Activated CD4-positive, alpha-beta T cell treated with anti-CD3 and anti-CD28 coated beads, Interleukin-10, Interleukin-2, amounts not matched to agents 100 ng/mL and 50 ng/mL, durations not matched to agents 16 hours and 8 hours (primary cell): ENCODE measurements at places on chromosomes 13 and 19.

DNA sequence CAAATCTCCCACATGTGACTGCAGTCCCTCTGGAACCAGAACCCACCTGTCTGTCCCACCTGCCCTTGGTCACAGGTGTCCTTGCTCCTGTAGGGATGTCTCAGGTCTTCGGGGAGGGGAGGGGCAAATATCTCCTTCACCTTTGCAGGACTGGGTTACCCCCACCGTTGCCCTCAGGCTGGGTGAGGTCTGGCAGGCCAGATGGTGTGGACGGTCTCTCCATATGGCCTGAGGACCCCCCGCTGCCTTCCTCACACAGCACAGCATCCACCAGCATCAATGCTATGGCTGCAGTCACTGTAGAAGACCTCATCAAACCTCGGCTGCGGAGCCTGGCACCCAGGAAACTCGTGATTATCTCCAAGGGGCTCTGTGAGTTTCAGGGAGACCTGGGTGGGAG lies 10.0 kb downstream of the SLC5A5 start:
- no peak for DNase-seq

GRCh38 chr19:49243726-49244125 lies 81.3 kb downstream of the SLC6A16 start:
- DNase-seq: no peak

GRCh38 chr19:31266196-31266595 lies 83.0 kb downstream of the TSHZ3 start:
- no peak for DNase-seq

DNA sequence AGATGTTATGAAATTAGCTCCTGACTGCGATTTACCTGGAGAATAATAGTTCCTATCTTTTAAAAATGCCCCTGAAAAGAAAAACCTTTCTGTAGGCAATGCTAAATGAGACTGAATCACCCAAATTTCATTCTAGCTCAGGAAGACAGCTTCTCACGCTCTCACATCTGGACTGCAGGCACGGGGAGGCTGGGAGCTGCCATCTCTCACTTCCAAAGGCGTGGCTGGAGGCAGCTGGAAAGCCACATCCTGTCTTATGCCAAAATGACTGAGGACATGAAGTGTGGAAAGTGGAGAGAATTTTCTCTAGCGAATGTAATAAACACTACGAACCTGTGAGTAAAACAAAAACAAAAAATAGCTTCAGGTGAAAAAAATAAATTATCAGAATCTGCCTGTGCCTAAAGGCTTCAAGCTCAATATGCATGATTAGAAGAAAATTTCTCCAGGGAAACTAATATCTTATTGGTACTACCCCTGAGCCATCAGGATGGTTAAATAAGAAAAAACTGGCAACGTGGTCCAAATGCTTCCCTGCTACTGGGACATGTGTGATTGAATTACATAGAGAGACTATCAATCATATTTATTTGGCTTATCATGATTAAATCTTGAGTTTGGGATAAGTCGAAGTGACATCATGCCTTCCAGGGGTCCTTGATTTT lies 58.1 kb upstream of the UBL3 start:
- no peak for DNase-seq

DNA sequence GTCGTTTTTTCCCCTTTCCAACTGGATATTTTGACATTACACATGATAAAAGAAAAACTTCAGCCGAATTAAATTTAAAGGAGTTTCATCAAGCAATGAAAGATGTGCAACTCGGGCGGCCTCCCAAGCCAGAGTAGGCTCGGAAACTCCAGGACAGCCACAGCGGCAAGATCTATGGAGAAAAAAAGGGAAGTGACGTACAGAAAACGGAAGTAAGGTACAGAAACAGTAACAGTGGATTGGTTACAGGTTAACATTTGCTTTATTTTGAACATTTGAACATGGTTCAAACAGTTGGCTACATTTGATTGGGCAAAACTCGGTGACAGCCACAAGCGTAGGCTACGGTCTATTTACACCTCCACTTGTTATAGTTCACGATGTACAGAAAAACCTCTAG lies 30.5 kb upstream of the FAM124A start:
- DNase-seq: no peak

DNA sequence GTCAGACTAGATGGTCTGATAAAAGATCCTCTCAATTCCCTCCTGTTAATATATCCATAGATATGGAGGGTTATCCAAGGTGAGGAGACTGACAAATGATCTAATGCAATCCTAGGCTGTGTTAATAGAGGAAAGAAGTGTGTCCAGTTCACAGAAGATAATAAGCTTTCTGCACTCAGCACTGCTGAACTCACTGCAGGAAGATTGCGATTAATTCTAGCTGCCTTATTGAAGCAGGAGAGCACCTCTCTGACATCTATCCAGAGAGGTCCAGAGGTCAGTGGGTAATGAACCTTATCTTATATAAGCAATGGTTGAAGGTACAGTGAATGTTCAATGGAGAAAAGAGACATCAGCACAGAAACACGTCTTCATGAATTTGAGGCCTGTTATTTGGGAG lies 75.9 kb upstream of the SLC10A2 start:
- DNase-seq: no peak

GRCh38 chr13:78875792-78876580 lies 217.0 kb upstream of the OBI1 start:
- peak; percentile 17 for DNase-seq

- no peak for DNase-seq
Observed at GRCh38 chr13:110592665-110593064, 22.7 kb upstream of the NAXD start.

DNA sequence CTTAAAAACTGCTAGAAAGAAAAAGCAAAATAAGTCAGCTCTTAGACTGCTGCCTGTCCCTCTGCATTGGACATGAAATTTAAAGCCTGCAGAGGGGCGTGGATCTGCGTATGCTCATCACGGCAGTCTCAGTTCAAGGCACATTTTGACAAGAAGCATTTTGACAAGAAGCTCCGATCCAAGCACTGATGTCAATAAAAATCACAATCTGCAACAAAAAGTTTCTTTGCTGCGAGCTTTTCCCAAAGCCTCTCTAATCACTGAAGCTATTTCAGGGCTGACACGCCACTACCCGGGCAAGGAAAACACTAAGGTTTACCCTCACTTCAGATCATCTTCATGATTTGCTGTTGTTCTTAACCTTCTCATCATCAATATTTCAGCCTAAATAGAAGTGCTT lies 7.4 kb downstream of the DCUN1D2 start:
- DNase-seq: no peak

DNA sequence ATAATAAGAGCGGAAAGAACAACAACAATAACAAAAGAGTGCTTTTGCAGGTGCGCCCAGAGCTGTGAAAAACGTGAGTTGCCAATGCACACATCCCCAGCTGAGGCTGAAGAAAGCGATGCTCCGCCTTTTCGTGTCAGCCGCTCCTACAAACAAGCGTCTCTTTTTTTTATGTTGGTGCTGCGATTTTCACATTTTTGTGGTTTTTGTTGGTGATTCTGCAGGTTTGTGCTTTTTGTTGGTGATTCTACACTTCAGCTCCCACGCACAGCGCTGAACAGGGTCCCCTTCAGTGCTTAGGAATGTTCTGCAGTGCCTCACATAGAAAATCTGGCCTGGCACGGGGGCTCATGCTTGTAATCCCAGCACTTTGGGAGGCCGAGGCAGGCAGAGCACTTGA lies 7.3 kb upstream of the SBK3 start:
- no peak for DNase-seq

GRCh38 chr13:94329277-94329676 lies 150.2 kb downstream of the DCT start:
- DNase-seq: no peak

DNA sequence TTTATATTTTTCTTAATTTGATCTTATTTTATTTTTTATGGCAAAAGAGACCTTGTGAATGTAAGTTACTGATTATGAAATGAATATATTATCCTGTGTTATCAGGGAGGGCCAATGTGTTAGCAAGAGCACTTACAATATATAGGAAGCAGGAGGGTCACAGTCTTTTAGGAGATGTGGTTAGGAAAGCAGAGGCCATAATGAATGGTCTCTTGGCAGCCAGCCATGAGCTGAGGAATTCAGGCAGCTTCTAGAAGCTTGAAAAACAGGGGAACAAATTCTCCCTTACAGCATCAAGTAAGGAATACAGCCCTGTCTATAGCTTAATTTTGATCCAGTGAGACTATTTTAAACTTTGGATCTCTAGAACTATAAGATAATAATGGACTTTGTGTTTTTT lies 2374.6 kb downstream of the PCDH9 start:
- no peak for DNase-seq

DNA sequence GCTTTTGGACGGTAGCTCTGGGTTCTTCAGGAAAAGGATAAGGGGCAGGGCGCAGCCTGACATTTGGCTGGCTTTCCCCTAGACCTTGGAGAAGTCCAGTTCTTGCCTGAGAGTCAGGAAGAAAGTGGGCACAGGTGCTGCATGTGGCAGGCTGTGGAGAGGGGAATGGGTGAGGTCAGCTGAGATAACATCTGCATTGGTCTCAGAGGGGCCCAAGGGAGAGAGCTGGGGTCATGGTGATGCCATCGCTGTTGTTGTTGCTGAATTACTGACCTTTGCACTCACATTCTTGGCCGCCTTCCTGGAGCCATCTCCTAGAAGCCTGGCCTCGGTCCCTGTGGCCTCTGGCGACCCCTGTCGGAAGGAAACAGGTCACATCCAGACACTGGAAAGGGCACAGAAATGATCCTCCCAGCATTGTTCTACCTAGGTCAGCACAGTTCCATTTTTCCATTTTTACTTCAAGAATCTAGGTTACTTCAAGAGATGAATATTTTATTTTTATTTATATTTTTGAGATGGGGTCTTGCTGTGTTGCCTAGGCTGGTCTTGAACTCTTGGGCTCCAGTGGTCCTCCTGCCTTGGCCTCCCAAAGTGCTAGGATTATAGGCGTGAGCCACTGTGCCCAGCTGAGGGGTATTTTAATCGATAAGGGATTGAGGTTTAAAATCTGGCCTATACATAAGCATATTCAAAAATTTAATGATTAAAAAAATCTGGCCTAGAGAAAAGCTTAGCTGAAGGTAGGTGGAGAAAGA lies 6.5 kb upstream of the LIPE start:
- DNase-seq: peak; percentile 67

- DNase-seq: peak; percentile 94
Observed at GRCh38 chr19:11987405-11988281, 22.8 kb downstream of the ZNF763 start.

DNA sequence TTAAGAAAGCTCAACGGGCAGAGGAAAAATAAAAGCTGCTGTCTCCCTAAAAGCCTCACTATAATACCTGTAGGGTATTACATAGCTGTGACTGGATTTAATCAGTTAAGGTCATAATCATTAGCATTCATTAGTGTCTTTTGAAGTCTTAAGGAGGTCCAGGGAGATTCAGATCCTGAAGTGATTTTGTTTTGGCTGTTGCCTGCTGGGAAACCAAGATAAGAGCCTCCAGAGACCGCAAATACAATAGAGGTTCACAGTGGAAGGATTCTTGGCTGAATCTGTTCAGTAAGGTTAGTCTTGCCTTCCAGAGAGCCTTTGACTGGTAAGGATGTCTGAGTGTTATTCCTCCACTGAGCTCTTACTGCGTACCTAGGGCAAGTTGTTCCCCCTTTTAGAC lies 54.0 kb upstream of the TNFRSF19 start:
- DNase-seq: no peak

- DNase-seq: no peak
Observed at GRCh38 chr13:63189712-63190111, 1774.1 kb upstream of the PCDH20 start.

DNA sequence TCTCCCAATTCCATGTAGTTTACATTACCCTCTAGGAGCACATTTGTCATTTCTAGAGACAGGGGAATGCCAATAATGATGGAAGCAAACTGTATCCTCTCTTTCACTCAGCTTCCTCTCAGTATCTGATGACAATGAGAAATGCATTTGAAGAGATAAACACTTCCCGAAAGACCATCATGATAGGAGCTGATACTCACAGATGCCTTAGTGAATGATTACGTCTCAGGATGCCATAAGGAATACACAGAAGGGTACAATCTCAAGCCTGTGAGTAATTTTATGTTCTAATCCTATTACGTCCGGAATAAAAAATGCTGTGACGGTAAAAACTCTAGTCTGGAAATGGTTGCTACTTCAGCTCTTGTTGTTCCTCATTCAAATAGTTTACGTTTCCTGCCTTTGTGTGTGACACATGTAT lies 663.8 kb upstream of the MIR17HG start:
- no peak for DNase-seq
